Activated naive CD4-positive, alpha-beta T cell treated with anti-CD3 and anti-CD28 coated beads, Interleukin-2, amount 50 U/mL, for 16 hours (primary cell): ENCODE measurements at places on chromosomes 3 and 15.

GRCh38 chr3:68996356-68996995 is 17.0 kb downstream of the EOGT start:
- DNase-seq = no peak

DNA sequence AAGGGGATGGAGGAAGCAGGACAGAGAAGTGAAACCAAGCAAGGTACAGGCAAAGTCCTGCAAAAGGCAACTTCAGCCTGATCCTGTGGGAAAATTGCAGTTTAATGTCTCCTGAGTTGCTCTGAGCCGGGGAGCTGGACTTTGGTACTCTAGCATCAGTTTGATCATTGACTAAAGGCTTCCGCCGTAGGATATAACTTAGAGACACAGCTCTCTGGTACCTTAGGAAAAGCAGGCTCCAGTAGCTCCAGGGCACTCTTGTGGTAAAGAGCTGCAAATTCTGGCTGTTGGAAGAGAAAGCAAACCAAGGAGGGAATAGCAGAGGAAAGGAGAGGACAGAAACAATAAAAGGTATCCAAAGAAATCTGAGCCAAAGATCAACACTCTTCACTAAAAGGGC is 521.1 kb downstream of the PLOD2 start:
- no peak for DNase-seq

- no peak for DNase-seq
Observed at GRCh38 chr3:79052054-79052681, 715.6 kb downstream of the ROBO1 start.

DNA sequence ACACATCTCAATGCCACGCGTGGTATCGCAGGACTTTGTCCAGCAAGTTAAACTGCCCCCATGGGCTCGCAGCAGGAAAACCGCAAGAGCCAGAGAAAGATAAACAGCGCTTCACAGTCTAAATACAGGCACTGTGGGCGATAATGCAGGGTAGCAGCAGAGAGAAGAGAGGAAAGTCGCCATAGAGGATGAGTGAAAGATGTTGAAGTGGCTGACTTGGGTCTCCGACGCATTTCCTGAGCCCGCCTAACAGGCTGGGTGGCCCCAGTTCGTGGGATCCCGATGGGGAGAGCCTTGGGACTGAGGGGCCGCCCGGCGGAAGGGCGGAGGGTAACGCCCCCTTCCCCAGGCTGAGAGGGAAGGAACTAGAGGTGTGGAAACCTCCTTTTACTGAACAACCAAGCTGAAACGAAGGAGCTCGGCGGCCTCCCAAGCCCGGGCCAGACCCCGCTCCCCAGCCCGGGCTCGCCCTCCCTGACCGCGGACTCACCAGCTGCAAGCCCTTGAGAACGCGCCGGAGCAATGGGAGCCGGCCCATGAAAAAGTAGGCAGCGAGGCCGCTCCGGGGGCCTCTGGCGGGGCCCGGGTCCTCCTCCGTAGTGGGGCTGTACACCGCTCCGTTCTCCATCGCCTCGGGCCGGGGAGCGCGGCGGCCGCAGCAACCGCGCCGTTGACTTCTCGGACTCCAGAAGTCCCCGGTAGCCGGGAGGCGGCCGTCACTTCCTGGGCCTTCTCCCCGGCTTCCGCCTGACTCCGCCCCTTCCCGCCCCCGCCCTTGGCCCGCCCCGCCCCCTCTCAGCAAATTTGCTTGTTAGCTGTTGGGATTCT is at the start of gene CMTM6:
Gene CMTM6, minus strand, starts transcription at position 735 of the 828 bp plus-strand sequence. Its CDS starts 107 bp downstream, at position 628.
- DNase-seq = peak; percentile 73

DNA sequence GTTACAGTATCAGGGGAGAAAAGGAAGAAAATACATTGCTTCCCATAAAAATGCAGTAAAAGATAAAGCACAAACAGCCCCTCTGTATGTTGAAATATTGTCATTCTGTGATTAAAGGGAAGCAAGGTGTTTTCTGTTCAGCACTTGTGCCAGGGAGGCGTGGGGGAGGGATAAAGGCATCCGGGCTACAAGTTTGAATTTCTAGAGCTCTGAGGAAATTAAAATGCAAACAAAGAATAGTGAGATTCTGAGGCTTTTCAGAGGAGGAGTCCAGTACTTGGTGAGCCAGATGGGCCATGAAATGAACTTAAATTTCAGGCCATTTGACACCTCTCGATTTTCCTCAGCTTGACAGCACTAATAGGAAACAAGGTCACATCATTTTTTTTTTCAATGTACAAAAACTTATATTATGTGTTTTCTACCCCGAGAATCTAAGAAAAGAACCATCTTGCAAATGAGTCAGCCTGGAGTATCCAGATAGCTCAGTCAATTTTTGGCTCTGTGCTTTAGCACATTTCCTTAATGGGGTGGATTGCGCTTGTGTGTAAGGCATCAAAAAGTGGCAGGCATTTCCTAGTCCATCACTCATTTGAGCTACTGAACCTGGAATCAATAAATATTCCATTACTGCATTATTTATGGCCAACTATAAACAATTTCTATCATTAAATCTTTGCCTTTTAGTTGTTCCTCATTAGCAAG is 640.8 kb upstream of the TBL1XR1 start:
- DNase-seq = no peak
